ENCODE measurements at places on chromosomes 13 and 19.

DNA sequence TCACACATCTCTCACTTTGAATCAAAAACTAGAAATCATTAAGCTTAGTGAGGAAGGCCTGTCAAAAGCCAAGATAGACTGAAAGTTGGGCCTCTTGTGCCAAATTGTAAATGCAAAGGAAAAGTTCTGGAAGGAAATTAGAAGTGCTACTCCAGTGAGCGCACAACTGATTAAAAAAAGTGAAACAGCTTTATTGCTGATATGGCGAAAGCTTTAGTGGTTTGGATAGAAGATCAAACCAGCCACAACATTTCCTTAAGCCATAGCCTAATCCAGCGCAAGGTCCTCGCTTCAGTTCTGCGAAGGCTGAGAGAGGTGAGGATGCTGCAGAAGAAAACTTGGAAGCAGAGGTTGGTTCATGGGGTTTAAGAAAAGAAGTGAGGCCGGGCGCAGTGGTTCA, 7.6 kb downstream of the PCCA start:
- DNase-seq: no peak

DNA sequence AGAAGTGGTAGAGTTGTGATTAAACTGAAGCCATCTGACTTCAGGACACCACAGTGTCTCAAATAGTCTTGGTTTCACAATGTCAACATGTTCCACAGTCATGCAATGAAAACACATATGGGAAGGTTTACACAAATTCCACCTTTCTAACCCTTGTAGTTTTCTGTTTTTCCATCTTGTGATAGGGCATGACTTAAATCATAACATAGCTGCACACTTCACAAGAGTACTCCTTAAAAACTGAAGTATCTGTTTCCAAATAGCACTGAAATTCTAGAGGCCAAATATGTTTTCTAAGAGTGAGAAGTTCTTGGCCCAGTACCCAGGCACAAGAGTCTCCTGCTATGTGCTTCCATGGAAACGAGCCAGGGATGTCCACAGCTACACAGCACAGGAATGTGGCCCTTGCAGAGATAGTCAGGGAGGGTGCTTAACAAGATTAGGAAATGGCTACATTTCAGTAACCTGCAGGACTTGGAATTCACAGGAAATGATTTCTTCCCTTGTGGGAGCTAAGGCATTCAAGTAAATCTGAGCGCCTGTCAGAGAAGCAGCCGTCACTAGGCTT, 269.1 kb downstream of the NDFIP2 start:
- DNase-seq: no peak

GRCh38 chr19:16660763-16661479, at the start of gene TMEM38A:
TMEM38A (plus strand) TSS chr19:16661139; CDS start chr19:16661218, 79 bp downstream.
- peak; percentile 27 for DNase-seq

- no peak for DNase-seq
These were observed 21.4 kb downstream of the ANKRD27 start for GRCh38 chr19:32653599-32653915.

Data from activated T-helper 1 cell treated with Interleukin-2 at 50 U/mL for 16 hours (primary cell).